T-helper 17 cell (primary cell): ENCODE measurements at places on chromosomes 1 and 21.

DNA sequence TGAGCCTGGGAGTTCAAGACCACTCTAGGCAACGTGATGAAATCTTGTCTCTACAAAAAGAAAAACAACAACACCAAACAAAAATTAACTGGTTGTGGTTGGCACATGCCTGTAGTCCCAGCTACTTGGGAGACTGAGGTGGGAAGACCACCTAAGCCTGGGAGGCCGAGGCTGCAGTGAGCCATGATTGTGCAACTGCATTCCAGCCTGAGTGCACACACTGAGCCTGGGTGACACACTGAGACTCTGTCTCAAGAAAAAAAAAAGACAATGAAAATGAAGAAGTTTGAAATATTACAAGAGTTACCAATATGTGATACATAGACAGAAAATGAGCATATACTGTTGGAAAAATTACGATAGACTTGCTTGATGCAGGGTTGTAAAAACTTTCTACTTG lies 31.9 kb downstream of the PDC start:
- peaks cover 2% of the 10 kb centered on the region for H3K36me3 ChIP-seq
- H3K27ac ChIP-seq, result no peak overlapping the region
- H3K4me1 ChIP-seq, result no peaks in the 10 kb centered on the region

- H3K4me1 ChIP-seq, result no peaks in the 10 kb centered on the region
- no peak overlapping the region for H3K4me3 ChIP-seq
- no peaks in the 10 kb centered on the region for H3K36me3 ChIP-seq
- no peak overlapping the region for H3K27ac ChIP-seq
- no peak for DNase-seq
Observed at GRCh38 chr1:115217150-115218033, 120.7 kb downstream of the NGF start.

- H3K4me1 ChIP-seq, result peaks cover 36% of the 10 kb centered on the region
- peak overlapping the region; percentile 100 for H3K27ac ChIP-seq
- no peaks in the 10 kb centered on the region for H3K27me3 ChIP-seq
- peak overlapping the region; percentile 43 for H3K4me3 ChIP-seq
Observed at GRCh38 chr1:154265586-154265985, 6.8 kb upstream of the HAX1 start.

GRCh38 chr1:67771749-67772148 lies 61.5 kb downstream of the GNG12 start:
- peaks cover 3% of the 10 kb centered on the region for H3K4me1 ChIP-seq
- no peak overlapping the region for H3K27ac ChIP-seq
- no peak overlapping the region for H3K4me3 ChIP-seq

DNA sequence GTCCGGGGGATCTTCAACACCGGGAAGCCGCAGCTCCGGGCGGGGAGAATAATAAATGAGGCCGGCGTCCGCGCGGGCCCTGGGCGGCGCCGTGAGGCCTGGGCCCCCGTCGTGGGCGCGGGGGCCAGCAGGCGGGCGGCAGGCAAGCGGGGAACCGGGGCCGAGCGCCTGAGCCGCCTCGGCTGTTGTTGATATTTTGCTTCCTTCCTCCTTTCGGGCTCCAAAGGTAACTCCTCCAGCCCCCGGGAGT lies at the start of gene MEF2D:
Gene MEF2D (minus strand): TSS at position 233 of the 250 bp plus-strand sequence. CDS start 17,483 bp downstream, outside the sequence.
- peaks cover 5% of the 10 kb centered on the region for H3K36me3 ChIP-seq
- no peaks in the 10 kb centered on the region for H3K27me3 ChIP-seq
- no peak for DNase-seq
- peaks cover 63% of the 10 kb centered on the region for H3K4me1 ChIP-seq

DNA sequence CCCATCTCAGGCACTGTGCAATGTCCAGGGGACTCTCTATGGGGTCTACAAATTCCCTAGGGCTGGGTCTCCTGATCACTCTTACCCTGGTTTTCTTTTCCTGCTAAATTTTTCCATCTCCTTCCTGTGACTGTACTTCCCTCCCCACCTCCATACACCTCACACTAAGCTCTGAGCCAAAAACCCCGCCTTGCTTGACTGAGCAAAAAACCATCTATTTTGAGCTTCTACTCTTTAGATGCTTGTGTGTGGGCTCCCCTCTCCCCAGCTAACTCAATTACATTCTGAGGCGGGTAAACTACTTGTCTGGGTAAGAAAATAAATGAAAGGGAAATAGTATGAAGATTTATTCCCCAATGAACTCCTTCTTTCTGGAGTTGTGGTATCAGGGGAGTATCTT lies 187.9 kb downstream of the PTPRU start:
- H3K4me1 ChIP-seq, result no peaks in the 10 kb centered on the region
- H3K4me3 ChIP-seq, result no peak overlapping the region
- peaks cover 49% of the 10 kb centered on the region for H3K27me3 ChIP-seq

- H3K27me3 ChIP-seq, result peaks cover 26% of the 10 kb centered on the region
- no peaks in the 10 kb centered on the region for H3K4me1 ChIP-seq
- no peaks in the 10 kb centered on the region for H3K36me3 ChIP-seq
- H3K27ac ChIP-seq, result no peak overlapping the region
- no peak overlapping the region for H3K4me3 ChIP-seq
- no peak for DNase-seq
Observed at GRCh38 chr1:240139511-240139910, 47.8 kb downstream of the FMN2 start.

DNA sequence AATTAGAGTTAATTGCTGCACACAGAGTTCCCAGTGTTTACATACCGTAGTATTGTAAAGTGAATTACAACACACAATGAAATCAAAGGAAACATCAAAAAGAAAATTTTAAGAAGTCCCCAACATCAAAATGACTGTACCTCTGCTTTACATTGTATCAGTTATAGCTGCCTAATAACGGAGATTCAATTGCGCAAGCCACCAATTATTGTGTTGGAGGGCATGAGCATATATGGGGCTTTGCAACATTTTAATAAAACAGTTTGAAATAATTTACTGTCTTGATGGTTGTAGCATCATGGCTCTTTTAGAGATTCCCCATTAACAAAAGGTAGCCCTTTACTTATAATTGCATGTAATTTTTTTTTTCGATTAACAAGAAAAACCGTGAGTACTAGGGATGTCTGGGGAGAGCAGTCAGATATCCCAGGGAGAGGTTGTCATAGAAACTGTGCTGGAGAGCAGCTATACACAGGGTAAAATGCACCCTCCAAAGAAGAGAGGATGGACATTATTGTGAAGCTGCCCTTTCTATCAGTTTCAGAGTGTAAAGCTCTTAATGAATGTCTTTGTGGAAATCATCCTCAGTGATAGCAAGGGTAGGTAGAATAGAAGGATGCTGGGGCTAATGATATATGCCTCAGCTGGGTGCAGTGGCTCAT lies 55.9 kb upstream of the BTG3 start:
- DNase-seq, result no peak
- H3K27me3 ChIP-seq, result peaks cover 40% of the 10 kb centered on the region
- peaks cover 5% of the 10 kb centered on the region for H3K4me1 ChIP-seq
- H3K27ac ChIP-seq, result no peak overlapping the region
- H3K36me3 ChIP-seq, result peaks cover 4% of the 10 kb centered on the region

GRCh38 chr1:214372092-214372491 lies 91.1 kb downstream of the SMYD2 start:
- no peak overlapping the region for H3K4me3 ChIP-seq
- H3K4me1 ChIP-seq, result peaks cover 3% of the 10 kb centered on the region
- H3K27me3 ChIP-seq, result peaks cover 31% of the 10 kb centered on the region
- no peak for DNase-seq
- H3K36me3 ChIP-seq, result no peaks in the 10 kb centered on the region
- no peak overlapping the region for H3K27ac ChIP-seq

DNA sequence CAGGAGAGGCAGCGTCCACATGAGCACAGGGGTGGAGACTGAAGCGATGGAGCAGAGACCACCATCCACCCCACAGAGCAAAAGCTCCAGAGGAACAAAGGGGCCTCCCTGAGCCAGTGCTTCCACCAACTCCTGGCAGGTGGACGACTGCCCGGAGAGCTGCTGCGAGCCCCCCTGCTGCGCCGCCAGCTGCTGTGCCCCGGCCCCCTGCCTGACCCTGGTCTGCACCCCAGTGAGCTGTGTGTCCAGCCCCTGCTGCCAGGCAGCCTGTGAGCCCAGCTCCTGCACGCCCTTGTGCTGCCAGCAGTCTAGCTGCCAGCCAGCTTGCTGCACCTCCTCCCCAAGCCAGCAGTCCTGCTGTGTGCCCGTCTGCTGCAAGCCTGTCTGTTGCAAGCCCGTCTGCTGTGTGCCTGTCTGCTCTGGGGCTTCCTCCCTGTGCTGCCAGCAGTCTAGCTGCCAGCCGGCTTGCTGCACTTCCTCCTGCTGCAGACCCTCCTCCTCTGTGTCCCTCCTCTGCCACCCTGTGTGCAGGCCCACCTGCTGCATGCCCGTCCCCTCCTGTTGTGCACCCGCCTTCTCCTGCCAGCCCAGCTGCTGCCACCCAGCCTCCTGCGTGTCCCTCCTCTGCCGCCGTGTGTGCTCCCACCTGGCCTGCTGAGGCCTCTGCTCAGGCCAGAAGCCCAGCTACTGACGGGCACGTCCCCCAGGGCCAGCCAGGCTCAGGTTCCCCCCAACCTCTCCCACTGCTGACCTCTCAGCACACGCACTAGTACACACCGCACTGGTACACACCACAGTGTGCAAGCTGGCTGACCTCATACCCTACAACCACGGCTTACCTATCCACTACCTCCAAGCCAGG lies 5.4 kb downstream of the KRTAP10-12 start:
- no peak overlapping the region for H3K27ac ChIP-seq
- peaks cover 89% of the 10 kb centered on the region for H3K27me3 ChIP-seq
- H3K4me3 ChIP-seq, result no peak overlapping the region

- H3K27ac ChIP-seq, result no peak overlapping the region
- H3K27me3 ChIP-seq, result no peaks in the 10 kb centered on the region
- DNase-seq, result no peak
- H3K4me1 ChIP-seq, result peaks cover 2% of the 10 kb centered on the region
- no peak overlapping the region for H3K4me3 ChIP-seq
Observed at GRCh38 chr1:27809883-27810282, 20.7 kb upstream of the PPP1R8 start.

DNA sequence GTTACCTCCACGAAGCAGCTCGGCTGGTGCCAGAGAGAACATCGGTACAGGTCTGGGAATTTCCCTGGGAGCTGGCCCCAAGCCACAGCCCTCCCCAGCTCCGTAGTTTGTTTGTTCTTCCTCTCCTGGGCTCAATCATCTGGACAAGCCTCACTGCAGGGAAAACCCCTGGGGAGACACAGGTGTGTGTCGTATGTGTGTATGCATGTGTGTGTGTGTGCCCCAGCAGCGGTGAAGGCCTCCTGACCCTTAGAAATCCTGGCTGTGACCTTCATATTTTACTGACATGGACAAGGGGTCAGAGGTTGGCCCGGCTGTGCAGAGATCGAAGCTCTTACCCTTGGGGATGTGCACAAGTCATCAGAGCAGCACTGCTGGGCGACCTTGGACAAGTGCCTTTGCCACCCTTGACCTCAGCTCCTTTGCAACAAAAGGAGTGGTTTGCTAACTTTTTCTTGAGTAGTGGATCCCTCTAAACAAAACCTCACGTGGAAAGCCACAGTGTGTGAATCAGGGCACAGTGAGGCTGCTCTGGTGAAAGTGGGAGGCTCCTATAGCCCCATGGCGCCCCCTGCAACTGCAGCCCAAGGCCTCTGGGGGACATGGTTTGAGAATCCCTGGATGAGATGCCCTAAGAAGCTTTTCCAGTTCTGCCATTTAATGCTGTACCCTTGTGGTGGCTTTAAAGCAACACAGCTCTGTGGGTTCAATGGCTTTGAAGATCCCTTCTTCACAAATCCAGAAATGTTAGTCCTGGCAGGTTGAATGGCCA lies 12.3 kb upstream of the IL22RA1 start:
- H3K27ac ChIP-seq, result no peak overlapping the region
- peaks cover 33% of the 10 kb centered on the region for H3K27me3 ChIP-seq
- no peak overlapping the region for H3K4me3 ChIP-seq
- peaks cover 10% of the 10 kb centered on the region for H3K4me1 ChIP-seq

DNA sequence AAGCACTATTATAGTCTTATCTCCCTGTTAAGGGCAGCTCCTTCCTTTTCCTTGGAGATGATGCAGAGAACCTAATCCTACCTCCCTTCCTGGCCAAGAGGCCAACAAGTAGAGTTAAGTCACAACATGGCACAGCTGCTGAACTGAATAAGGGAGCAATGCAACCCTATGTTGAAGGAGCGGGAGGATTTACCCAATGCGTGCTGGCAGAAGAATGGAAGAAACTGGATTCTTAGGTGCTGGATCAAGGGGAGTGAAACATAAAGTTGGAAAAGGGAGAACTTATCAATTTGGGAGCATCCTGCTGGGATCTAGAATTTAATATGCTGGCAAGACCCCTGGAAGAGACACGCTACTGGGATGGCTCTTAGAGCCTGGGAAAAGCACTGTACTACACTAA lies 12.0 kb upstream of the HUNK start:
- H3K4me1 ChIP-seq, result no peaks in the 10 kb centered on the region
- H3K36me3 ChIP-seq, result no peaks in the 10 kb centered on the region
- no peak for DNase-seq
- peaks cover 17% of the 10 kb centered on the region for H3K27me3 ChIP-seq
- H3K4me3 ChIP-seq, result no peak overlapping the region

DNA sequence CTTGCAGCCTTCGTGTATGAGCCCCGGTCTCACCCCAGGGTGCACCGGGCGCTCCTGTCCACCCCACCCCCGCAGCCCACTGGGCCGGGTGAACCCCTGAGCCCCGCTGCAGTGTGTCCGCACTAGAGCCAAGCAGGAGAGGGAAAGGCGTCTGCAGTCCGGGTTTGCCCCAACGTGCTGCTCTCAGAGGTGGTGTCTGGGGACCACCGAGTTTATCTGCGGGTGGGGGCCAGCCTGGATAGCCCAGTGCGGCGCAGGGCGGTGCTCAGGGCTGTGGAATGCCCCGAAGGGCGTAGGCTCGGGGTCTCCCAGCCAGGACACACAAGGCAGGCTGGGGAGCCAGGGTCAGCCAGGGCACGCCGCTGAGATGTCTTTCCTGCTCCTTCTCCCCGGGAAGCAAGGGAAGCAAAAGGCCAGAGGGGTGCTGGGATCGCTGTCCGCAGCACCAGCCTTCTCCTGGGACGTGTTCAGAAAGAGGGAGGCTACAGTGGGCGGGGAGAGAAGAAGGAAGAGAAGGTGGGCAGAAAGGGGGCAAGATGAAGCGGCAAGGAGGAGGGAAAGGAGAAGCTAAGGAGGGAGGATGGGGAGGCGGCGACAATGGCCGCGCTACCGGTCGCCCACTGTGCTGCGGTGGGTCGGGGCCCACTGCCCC lies 56.6 kb downstream of the MAB21L3 start:
- peak overlapping the region; percentile 86 for H3K27ac ChIP-seq
- no peak for DNase-seq
- H3K36me3 ChIP-seq, result no peaks in the 10 kb centered on the region
- peaks cover 16% of the 10 kb centered on the region for H3K4me1 ChIP-seq
- H3K4me3 ChIP-seq, result peak overlapping the region; percentile 90

DNA sequence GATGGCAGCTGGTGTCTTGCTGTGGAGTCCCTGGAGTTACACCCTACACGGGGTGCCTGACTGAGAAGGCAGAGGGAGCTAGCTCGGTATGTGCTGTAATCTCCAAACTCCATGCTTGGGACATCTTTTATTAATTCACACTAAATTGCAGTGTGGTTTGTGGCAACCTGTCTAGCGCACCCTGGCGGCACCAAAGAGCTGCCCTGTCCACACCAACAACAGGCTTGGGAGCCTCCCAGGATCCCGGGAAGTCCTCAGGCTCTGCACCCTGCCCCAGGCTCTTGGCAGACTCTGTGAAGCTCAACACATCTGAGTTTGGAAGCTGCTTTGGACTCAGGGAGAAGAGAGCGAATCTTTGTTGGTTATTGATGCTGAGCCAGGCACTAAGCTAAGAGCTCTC lies 138.9 kb downstream of the IGSF21 start:
- no peaks in the 10 kb centered on the region for H3K36me3 ChIP-seq
- H3K4me1 ChIP-seq, result no peaks in the 10 kb centered on the region
- H3K27ac ChIP-seq, result no peak overlapping the region
- peaks cover 20% of the 10 kb centered on the region for H3K27me3 ChIP-seq
- no peak overlapping the region for H3K4me3 ChIP-seq
